Iris pigment epithelial cell (primary cell): ENCODE measurements at places on chromosomes 6 and 20.
A peak's percentile ranks its signal among the peaks of the same experiment; 100 is the strongest.

DNA sequence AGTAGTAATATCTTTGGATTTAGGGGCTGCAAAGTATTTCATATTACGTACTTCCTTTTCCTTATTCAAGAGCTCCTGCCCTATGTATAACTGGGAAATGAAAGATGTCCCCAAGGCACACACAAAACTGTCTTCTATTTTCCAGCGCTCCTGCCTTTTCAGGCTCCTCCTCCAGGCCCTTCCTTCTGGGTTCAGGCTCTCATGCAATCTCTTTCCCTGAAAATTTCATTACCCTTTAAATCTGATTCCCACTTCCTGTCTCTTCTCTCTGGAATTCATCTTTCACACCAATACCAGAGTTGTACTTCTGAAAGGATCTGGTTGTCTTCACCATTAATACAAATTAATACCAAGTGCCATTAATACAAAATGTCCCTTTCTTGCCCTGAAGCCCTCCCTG is 181.6 kb downstream of the UTRN start:
- DNase-seq, result no peak

- peak; percentile 4 for DNase-seq
Measured at GRCh38 chr6:12849809-12850198, 133.2 kb downstream of the PHACTR1 start.

GRCh38 chr20:2463616-2464365 is 6.8 kb downstream of the SNRPB start:
- DNase-seq, result no peak

DNA sequence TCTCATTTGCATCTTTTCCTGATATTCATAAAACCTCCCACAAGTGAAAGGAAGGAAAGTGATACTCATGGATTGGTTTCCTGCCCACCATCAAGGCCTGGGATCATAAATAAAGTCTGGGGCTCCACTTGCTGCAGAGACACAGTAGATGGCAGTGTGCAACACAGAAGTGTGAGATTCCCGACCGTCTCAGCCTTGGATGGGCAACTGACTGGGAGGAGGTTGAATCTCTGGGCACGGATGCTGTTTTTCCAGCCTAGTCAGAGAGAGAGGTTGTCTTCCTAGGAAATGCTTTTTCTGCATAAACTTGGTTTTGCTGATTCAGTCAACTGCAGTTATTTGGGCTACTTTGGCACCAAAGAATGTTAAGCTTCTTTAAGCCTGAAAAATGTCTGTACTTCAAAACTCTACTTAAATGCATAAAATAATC is 9.9 kb upstream of the RFPL4B start:
- DNase-seq, result peak; percentile 85

DNA sequence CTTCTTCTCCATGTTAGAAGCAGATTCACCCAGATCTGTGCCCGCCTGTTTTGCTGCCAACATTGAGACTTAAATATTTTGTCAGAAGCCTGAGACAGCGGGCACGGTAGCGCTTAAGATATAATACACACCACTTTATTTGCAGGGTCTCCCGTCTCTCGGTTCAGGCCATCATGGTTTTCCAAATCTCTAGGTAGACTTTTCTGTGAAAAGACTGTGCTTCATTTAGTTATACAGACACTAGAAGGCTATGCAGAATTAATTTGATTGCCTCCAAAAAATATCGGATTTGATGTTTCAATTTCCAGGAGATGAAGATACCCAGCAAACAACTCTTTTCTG is 598 bp downstream of the TBP start:
- no peak for DNase-seq
